Naive B cell (primary cell): ENCODE measurements at places on chromosomes 11 and 22. TPM values are rescaled to one million over a fixed set of nuclear protein-coding genes. Genes with fewer than 3 reads are reported as not detected.

Gene RIMBP3C
- 0.48 TPM for polyA plus RNA-seq

Gene CRACR2B
- not detected for polyA plus RNA-seq

Gene TMPRSS5
- polyA plus RNA-seq = not detected

Gene CD3G
- polyA plus RNA-seq = 0.70 TPM

- peaks cover 45% of the 10 kb centered on the region for H3K27me3 ChIP-seq
- H3K4me3 ChIP-seq = peak overlapping the region; percentile 58
- peaks cover 42% of the 10 kb centered on the region for H3K4me1 ChIP-seq
- no peak for DNase-seq
Observed at GRCh38 chr11:72242141-72242540, 1.8 kb downstream of the PHOX2A start.

DNA sequence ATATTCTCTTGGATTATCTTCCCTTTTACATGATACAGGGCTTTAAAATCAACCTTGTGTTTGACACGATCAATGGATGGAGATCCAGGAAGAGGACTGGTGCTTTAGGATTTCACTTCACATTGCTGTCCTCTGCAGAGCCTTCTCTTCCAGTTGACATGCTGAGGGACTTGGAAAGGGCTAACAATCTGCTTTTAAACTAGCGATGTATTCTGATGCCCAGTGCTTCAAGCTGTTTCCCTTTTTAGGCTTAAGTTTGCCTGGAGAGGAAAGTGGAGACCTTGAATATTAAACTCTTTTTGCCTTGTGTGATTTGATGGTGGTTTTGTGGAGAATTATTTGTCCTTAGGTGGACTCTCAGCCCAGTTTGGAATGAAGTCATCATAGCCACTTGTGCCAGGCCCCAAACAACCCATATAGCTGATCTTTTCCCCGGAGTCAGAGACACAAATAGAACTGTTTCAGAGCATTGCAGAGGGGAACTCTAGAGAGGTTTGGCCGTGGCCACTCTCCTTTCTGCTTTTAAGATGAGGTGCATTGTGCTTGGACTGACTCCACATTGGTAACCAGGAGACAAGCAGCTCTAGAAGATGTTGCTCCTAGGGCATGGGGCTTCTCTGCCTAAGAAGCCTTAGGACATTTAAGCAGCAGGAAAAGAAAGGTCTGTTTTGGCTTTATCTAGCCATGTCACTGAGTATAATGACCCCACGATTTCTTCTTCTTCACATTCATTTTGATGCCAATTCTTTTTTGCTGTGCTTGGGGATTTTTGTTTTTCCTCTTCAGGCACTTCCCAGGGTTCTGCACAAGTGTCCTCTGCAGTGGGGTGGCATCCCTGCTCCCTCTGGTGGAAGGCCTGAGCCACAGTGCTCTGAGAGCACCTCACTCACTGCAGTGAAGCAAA lies 152.8 kb downstream of the NCAM1 start:
- no peaks in the 10 kb centered on the region for H3K36me3 ChIP-seq
- H3K27ac ChIP-seq = no peak overlapping the region
- H3K4me3 ChIP-seq = no peak overlapping the region
- DNase-seq = no peak
- peaks cover 22% of the 10 kb centered on the region for H3K27me3 ChIP-seq

GRCh38 chr11:112012874-112013273 lies 12.3 kb upstream of the DLAT start:
- no peak overlapping the region for H3K4me3 ChIP-seq
- DNase-seq = no peak
- peaks cover 6% of the 10 kb centered on the region for H3K4me1 ChIP-seq

GRCh38 chr11:30527566-30527965 lies 58.6 kb downstream of the MPPED2 start:
- H3K36me3 ChIP-seq = no peaks in the 10 kb centered on the region
- H3K4me3 ChIP-seq = no peak overlapping the region
- no peaks in the 10 kb centered on the region for H3K4me1 ChIP-seq

GRCh38 chr11:43788421-43788820 lies 92.2 kb upstream of the ALKBH3 start:
- peak; percentile 51 for DNase-seq
- H3K4me3 ChIP-seq = peak overlapping the region; percentile 86
- peaks cover 15% of the 10 kb centered on the region for H3K4me1 ChIP-seq
- H3K27me3 ChIP-seq = no peaks in the 10 kb centered on the region

DNA sequence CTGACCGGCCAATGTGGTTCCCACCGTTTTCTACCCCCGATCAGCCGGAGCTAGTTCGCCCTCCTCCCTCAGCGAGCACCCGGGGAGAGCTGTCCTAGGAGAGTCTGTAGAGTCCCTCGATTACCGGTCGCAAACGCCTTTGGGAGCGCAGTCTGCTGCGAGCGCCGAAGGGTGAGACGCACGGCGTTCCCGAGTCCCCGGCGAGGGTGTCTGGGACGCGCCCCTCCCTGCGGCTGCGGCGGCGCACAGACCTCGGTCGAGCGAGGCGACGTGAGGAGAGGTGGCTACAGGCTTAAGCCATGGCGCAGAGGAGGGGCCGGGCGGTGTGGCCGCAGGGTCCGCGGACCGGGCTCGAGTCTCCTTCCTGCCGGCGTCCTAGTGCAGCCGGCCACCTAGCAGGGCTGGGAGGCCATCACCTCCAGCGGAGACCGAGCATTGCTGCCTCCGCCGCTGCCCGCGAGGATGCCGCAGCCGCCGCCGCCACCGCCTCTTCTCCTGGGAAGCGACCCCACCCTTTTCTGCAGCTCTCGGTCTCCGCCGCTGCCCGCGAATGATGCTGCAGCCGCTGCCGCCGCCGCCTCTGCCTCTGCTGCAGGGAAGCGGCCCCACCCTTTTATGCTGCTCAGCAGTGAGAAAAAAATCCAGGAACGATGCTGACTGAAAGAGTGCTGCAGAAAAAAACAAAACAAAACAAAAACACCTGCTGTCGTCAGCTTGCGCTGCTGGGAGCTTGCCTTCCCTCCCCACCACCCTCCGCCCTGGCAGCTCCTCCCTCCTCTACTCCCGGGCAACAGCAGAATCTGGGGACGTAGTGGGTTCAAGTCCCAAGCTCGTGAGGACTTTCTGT lies at the start of gene MAP6:
MAP6 (minus strand) TSS at position 588 of the 847 bp plus-strand sequence. CDS start 669 bp downstream, outside the sequence.
- peaks cover 74% of the 10 kb centered on the region for H3K27me3 ChIP-seq
- H3K36me3 ChIP-seq = peaks cover 7% of the 10 kb centered on the region
- H3K4me3 ChIP-seq = peak within 1 kb of the TSS; percentile 85

GRCh38 chr11:22115470-22116029 lies 77.3 kb upstream of the ANO5 start:
- no peak overlapping the region for H3K27ac ChIP-seq
- H3K27me3 ChIP-seq = no peaks in the 10 kb centered on the region
- H3K36me3 ChIP-seq = no peaks in the 10 kb centered on the region
- H3K4me1 ChIP-seq = no peaks in the 10 kb centered on the region
- no peak overlapping the region for H3K4me3 ChIP-seq

GRCh38 chr22:39249086-39249704 lies 4.4 kb upstream of the PDGFB start:
- DNase-seq = no peak
- peaks cover 57% of the 10 kb centered on the region for H3K27me3 ChIP-seq
- no peak overlapping the region for H3K27ac ChIP-seq

DNA sequence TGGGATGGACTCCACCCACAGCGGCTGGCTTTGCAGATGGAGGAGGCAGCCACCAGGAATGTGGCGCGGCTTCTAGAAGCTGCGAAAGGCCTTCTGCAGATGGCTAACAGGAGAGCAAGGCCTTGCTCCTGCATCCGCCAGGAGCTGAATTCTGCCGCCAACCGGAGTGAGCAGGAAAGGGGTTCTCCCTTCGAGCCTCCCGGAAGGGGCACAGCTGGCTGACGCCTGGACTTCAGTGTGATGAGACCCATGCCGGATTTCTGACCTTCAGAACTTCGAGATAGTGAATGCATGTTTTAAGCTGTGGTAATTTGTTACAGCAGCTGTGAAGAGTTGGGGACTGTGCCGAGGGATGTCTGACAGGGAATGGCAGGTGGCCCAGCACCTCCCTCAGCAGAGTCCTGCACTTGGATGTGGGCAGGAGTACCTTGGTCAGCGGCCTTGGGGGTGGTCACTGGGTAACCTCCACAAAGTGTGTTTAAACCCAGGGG lies 7.7 kb downstream of the TBC1D22A start:
- no peak for DNase-seq
- H3K4me3 ChIP-seq = peak overlapping the region; percentile 96
- peaks cover 12% of the 10 kb centered on the region for H3K36me3 ChIP-seq
- peak overlapping the region; percentile 99 for H3K27ac ChIP-seq
- peaks cover 94% of the 10 kb centered on the region for H3K4me1 ChIP-seq

GRCh38 chr22:50046019-50046415 lies 12.1 kb downstream of the TTLL8 start:
- peaks cover 25% of the 10 kb centered on the region for H3K27me3 ChIP-seq
- DNase-seq = no peak
- H3K36me3 ChIP-seq = no peaks in the 10 kb centered on the region
- H3K4me3 ChIP-seq = no peak overlapping the region
- H3K27ac ChIP-seq = no peak overlapping the region

DNA sequence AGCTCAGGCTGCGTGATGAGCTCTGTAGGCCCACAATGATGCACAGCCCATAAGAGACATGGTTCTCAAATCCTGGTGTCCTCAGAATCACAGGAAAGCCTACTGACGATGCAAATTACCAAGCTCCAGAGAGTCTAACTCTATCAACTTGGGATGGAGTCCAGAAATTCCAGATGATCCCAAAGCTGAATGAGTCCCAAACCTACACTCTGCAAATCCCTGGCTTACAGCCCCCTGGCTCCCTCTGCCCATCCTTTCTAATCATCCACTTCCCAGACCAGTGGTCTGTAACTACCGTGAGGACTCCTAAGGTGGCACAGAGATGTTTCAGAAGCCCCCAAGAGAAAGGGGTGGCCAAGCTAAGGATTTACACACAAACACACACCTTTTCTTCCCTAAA lies 13.5 kb downstream of the ARFGAP2 start:
- H3K4me3 ChIP-seq = no peak overlapping the region
- H3K4me1 ChIP-seq = no peaks in the 10 kb centered on the region
- no peaks in the 10 kb centered on the region for H3K27me3 ChIP-seq
- H3K27ac ChIP-seq = no peak overlapping the region
- DNase-seq = no peak
- no peaks in the 10 kb centered on the region for H3K36me3 ChIP-seq

- no peak for DNase-seq
- no peaks in the 10 kb centered on the region for H3K4me1 ChIP-seq
- no peaks in the 10 kb centered on the region for H3K36me3 ChIP-seq
Observed at GRCh38 chr11:97815667-97816066, 1205.1 kb upstream of the CNTN5 start.

GRCh38 chr11:78290293-78291176 lies 101.8 kb downstream of the USP35 start:
- H3K27ac ChIP-seq = peak overlapping the region; percentile 27
- H3K36me3 ChIP-seq = peaks cover 15% of the 10 kb centered on the region
- H3K4me3 ChIP-seq = no peak overlapping the region
- DNase-seq = peak; percentile 54
- no peaks in the 10 kb centered on the region for H3K27me3 ChIP-seq

DNA sequence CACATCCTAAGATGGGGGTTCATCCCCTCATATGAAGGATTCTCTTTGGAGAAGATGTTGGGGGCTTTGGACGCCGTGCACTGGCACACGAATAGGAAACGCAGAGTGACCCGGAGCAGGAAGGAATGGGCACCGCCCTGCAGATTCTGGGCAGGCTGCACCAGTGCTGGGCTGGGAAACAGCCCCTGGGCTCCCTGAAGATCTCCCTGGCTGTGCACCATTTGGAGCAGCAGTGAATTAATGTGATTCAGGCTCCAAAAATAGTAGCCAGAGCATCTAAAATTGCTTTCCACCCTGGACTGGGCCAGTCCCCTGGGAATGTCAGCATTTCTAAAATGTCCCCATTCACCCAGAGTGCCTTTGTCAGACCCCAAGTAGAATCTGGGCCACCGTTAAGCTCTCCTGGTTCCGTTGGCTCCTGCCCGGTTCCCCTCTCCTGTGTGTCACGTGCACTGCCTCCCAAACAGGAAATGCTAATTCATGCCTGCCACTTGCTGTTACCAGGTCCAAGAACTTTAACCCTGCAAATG lies 18.6 kb downstream of the IRAG1 start:
- peaks cover 37% of the 10 kb centered on the region for H3K27me3 ChIP-seq
- H3K27ac ChIP-seq = no peak overlapping the region
- H3K4me1 ChIP-seq = peaks cover 20% of the 10 kb centered on the region
- no peak for DNase-seq
- no peak overlapping the region for H3K4me3 ChIP-seq

DNA sequence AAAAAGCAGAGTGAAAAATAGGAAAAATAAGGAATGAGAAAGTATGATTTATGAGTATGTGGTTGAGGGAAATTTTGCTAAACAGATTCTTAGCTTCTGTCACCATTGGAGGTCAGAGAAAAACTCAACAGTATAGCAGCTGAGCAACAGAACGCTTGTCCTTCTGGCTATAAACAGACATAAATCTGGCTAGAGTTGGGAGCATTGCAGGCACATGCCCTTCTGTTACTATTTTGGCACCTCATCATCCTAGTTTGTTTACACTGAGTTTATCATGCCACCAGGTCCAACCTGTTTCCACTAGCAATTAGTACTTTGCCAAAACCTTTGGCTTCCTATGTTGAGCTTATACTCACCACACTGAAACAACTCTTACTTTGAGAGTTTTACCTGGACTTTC lies 6.9 kb downstream of the UBE4A start:
- no peak overlapping the region for H3K4me3 ChIP-seq
- H3K27me3 ChIP-seq = no peaks in the 10 kb centered on the region
- DNase-seq = no peak
- peaks cover 23% of the 10 kb centered on the region for H3K4me1 ChIP-seq
- H3K27ac ChIP-seq = no peak overlapping the region
- H3K36me3 ChIP-seq = peaks cover 30% of the 10 kb centered on the region

DNA sequence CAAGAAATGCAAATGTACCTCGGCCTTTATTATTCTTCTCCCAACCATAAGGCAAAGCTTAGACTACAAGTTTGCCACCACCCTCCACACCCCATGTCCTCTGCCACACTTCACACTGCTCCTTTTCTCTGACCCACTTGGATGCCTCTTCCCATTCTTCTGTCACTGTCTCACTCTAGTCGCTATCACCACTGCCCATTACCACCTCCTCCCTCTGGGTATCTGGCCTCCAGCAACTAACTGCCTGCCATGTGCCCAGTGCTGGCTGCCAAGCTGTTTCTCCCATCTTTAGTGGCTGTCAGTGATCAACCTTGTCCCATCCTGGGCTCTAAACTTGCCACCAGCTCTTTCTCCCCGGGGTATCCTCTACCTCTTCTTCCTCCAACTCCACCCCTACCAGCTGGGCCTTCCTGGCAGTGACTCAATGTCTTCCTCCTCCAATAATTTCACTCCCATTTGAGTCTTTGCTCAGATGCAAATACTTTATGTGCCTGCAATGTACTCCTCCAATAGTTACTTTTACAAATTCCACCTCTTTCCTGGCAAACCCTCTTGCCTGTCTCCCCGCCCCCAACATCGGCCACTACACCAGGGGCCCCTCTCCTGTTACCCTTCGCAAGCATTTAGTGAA lies 20.1 kb upstream of the KDM2A start:
- peaks cover 12% of the 10 kb centered on the region for H3K4me1 ChIP-seq
- DNase-seq = no peak
- H3K27ac ChIP-seq = no peak overlapping the region
- H3K36me3 ChIP-seq = no peaks in the 10 kb centered on the region
- H3K4me3 ChIP-seq = no peak overlapping the region

GRCh38 chr11:287821-288477 lies 977 bp upstream of the PGGHG start:
- DNase-seq = no peak
- H3K27me3 ChIP-seq = peaks cover 41% of the 10 kb centered on the region
- no peaks in the 10 kb centered on the region for H3K36me3 ChIP-seq
- H3K27ac ChIP-seq = peak overlapping the region; percentile 90
